Fibroblast of skin of left biceps (primary cell): ENCODE measurements at places on chromosomes 6 and 20.

GRCh38 chr6:170297576-170298330 is 6.9 kb upstream of the DLL1 start:
- DNase-seq: no peak

GRCh38 chr6:83193747-83194566 is 800 bp downstream of the RWDD2A start:
- no peak for DNase-seq

DNA sequence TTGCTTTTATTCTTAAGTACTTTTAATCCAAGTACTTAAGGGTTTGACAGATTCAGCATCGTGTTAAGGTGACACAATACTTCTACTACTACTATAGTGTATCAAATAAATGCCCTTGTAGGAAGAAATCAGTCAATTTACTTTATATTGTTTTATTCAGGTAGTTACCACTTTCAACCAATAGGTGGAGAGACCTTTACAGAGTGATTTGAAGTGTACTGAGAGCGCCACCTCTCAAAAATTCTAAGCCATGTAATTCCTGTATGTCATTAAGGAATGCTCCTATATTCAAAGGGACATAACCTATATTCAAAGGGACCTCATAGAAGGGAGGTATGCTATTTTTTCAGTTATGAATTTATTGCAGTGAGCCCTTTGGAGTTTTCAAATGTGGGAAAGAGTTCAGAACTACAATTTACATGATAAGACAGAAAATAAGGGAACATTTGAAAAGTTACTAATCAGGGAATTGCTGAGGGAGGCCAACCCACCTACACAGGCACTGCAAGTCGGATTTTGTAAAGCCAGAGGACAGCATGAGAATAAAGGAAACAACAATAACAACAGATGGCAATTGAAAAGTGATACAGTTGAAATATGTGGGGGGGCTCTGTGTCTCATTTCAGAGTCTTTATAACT is 955.6 kb downstream of the TBC1D32 start:
- no peak for DNase-seq

- no peak for DNase-seq
Measured at GRCh38 chr6:131747821-131748353, 37.1 kb upstream of the CTAGE9 start.

DNA sequence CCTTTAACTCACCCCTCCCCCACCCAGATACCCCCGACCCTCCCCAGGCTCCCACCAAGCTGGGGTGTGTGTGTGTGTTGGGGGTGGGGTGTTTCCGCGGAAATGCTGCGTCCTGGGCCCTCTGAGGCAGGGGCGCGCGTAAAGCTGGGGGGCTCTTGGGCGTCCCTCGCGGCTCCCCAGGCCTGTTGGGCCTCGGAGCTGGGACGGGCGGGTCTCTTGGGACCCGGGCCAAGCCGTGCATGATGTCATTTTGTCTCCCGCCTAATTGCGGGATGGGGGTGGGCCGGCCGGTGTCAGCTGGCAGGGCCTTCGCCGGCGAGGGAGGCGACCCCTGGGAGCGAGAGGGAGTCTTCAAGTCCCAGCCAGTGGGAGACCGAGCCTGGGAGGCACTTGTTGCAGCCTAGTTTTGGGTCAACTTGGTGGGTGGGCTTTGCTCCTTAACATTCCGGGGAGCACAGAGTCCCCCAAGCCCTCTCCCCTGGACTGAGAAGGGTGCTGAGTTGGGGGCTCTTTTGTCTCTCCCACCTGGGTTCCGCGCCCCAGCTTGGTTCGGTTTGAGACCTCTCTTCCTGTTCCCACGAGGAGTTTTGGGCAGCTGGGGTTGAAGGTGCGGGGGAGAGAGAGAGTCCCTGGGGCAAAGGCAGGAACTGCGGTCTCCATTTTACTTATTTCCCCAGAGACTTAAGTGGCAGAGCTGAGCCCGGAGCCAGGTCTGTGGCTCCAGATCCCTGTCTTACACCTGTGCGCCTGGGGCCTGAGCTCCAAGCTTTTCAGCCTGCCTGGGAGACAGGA is 623 bp downstream of the MYBL2 start:
- no peak for DNase-seq
